Anterior cingulate cortex (tissue), 58 donors: ENCODE measurements at places on chromosomes 13 and 19.

DNA sequence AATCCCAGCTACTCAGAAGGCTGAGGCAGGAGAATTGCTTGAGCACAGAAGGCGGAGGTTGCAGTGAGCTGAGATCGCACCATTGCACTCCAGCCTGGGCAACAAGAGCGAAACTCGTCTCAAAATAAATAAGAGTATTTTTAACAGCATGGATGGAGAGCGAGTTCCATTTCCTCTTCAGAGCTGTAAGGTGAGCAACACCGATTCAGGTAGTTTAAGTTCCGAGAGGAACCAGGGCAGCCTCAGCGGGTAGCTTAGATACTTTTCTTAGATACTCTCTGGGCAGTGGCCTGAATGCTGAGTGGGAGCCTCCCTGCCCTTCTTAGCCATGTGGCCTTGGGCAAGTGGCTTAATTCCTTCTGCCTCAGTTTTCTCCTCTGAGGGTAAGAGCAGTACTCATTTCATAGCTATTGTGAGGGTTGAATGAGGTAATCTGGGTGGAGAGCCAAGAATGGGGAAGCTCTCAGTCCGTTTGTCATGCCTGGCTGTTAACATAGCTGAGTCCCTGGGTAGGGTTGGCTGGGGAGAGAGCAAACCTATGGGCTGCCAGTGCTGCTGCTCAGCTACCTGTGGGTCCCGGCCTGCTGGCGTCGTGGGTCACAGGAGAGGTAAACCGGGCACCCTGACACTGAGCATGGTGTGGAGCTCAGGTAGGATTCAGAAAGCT, 4.1 kb downstream of the ATP11A start:
- no peak for DNase-seq

- DNase-seq, result no peak
Observed at GRCh38 chr19:21883516-21883915, 47.5 kb upstream of the ZNF43 start.

DNA sequence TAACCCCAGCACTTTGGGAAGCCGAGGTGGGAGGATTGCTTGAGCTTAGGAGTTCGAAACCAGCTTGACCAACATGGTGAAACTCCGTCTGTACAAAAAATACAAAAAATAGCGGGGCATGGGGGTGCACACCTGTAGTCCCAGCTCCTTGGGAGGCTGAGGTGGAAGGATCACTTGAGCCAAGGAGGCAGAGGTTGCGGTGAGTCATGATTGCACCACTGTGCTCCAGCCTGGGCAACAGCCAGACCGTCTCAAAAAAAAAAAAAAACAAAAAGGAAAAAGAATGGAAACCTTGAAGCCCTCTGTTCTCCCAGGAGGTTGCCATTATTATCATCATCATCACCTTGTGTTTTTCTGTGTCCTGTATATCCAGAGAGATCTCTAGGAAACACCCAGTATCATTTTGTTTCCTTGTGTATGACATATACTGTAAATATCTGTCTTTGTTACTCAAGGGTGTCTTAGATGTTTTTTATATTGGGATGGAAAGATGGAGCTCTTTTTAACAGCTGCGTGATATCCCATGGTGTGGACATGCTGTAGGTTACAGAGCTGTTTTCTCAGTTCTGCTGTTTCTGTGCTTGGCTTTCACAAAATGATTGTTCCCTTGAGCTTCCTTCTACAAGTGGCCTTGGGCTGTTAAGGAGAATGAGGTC, 11.8 kb downstream of the CHAF1A start:
- DNase-seq, result no peak

GRCh38 chr13:41130356-41130755, 2.2 kb downstream of the KBTBD6 start:
- no peak for DNase-seq

DNA sequence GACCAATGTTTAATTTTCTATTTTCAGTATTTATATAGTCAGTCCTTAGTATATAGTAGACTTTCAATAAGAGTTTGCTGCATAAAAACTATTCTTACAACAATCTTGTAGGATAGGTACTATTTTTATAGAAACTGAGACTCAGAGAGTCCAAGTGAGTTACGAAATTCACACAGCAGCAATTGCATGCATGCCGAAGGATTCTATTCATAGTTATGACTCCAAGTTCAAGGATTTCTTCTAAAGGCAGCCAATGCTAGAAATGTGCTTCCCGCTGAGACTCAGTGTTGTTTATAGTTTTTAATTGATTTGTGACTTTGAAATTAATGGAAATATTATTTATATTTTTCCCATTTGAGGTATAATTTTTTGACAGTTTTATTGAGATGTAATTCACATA, 62.7 kb upstream of the CSNK1A1L start:
- no peak for DNase-seq

DNA sequence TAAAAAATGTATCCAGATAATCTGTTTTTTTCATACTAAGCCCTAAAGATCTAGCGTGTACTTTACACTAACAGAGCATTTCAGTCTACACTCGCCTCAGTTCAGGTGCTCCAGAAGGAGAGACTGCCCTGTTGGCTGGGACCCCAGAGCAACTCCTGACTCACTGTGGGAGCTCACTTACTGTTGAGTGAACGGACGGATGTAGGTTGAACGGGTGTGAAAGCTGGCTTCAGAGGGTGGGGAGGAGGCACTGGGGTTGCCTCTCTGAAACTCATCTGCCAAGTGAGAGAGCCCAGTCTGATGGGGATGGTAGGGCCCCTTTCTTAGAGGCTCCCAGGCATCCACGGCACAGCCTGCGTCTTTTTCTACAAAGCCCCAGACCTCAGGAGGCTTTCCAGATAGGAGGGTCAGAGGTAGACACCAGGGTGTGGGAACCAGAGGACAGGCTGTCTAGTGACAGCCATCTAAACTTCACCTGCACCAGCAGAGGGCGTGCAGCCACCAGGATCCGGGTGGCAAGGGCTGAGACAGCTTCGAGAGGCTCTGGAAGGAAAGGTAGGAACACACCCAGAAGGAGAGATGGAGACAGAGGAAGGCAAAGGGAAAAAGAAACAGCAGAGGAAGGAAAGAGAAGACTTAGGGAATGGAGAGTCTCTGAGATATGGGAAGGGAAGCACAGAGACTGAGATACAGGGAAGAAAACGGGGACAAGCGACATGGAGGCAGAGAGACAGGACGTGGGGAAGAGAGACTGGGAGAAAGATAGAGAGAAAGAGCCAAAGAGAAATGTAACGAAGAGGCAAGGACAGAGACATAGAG, 3.7 kb downstream of the KASH5 start:
- no peak for DNase-seq

- DNase-seq, result no peak
Observed at GRCh38 chr19:54670576-54671357, 8.0 kb downstream of the LILRB4 start.

GRCh38 chr19:48635966-48636858, 967 bp downstream of the DBP start:
- no peak for DNase-seq

DNA sequence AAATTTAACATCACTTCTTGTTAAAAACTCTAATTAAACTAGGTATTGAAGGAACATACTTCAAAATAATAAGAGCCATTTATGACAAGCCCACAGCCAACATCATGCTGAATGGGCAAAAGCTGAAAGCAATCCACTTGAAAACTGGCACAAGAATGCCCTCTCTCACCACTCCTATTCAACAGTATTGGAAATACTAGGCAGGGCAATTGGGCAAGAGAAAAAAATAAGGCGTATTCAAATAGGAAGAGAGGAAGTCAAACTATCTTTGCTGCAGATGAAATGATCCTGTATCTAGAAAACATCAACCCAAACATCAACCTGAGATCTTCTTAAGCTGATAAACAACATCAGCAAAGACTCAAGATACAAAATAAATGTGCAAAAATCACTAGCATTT, 15.6 kb upstream of the LILRB1 start:
- no peak for DNase-seq

DNA sequence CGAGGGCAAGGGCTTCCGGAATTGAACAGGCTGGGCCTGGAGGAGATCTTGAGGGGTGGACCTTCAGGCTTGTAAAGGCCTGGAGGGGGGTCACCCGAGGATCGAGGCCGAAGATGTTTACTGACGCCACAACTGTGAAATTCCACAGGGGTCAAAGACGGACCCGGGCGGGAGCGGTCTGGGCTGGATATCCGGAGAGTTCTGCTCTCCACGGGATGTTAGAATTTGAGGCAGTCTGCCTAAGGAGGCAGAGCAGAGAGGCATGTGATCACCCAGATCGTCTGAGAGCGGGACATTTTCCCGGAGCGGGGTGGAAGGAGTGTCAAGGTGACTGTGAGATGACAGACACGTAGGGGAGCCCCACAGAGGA, 13.2 kb downstream of the KLHL26 start:
- no peak for DNase-seq

- DNase-seq, result peak; percentile 47
Observed at GRCh38 chr19:46660008-46660517, 919 bp downstream of the DACT3 start.

DNA sequence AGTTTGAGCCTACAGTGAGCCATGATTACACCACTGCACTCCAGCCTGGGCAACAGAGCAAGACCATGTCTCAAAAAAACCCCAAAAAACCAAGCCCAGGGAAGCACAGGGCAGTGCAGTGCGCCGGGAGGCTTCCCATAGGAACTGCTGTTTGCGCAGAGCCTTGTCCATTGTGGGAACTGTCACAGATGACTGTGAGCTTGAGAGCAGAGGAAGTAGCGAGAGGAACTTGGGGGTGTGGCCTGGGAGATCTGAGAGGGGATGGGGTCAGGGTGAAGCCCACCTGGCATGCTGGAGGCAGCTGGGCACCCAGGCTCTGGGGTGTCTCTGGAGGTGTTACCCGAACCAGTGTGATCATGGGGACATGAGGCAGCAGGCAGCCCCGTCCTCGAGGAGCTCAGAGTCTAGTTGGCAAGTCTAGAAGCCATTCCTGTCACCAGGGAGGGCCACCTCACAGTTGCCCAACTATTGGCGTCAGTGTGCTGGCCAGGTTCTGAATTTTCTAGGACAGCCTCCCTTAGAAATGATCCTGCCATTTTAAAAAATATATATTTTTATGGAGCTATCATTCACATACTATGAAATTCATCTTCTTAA, 10.4 kb downstream of the KDM4B start:
- DNase-seq, result no peak

- DNase-seq, result no peak
Observed at GRCh38 chr19:7006135-7006704, 15.0 kb downstream of the MBD3L2B start.

GRCh38 chr13:66344805-66345517, 885.2 kb downstream of the PCDH9 start:
- DNase-seq, result no peak

DNA sequence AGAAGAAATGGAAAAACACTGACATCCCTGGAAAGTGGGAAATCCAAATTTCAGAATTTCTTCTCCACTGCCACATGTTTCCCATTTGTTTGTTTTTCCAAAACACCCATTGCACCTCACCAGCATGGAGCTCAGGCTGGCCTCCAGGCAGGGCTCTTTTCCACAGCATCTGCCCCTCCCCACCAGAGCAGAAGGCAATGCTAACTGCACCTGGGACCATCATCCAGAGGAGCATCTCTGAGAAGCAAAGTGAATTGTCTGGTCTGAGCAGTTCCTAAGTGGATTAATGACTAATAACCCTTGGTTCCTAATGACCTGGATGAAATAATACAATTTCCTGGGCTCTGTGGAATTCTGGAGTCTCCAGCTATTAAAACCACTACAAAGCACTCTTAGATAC, 8.8 kb upstream of the CYSLTR2 start:
- no peak for DNase-seq

GRCh38 chr19:55373306-55373992, 3.2 kb upstream of the TMEM190 start:
- DNase-seq, result no peak

DNA sequence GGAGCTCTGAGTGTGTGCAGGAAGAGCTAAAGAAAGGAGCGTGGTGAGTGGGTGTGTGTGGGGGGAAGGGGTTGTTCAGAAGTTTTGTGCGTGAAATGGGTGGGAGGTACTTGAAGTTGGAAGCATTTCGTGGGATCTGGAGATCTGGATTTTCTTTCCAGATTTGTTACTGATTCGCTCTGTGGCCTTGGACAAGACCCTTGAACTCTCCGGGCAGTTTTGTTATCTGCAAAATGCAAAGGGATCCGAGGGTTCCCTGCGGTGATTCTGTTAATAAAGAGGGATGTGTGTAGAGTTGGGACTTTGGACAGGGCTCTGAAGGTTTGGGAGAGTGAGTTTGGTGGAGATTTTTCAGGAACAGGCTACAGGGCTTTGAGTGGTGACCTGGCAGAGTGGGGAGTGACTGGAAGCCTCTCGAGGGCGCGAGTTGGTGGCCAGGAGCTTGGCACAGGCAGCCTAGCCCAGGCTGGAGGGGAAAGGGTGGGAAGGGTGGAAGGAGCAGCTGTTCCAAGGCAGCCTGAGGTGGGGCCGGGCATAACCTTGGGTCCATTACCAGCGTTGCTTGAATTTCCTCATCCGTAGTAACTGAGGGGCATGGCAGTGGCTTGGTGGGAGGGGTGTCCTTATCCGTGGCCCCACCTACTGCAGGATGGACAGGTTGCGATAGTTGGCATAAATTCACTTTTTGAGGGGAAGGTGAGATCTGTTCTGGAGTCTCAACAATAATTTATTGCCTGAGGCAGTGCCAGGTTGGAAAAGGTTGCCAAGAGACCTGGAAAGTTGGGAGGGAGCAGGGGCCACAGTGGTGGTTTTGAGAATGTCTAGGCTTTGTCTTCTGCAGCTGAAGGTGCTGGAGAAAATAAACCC, 2.1 kb downstream of the ACTN4 start:
- no peak for DNase-seq

GRCh38 chr13:63167699-63168337, 1752.2 kb upstream of the PCDH20 start:
- no peak for DNase-seq

DNA sequence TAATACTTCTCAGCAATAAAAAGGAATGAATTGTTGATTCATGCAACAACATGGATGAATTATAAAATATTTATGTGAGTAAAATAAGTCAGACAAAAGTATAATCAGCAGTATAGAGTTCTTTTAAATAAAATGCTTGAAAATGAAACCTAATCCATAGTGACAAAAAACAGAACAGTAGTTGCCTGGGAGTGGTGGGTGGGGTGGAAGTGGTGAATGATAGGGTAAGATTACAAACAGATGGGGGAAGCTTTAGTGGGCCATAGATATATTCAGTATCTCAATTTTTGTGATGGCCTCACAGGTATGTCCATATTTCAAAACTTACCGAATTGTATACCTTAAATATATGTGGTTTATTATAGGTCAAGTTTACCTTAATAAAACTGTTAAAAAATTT, 124.9 kb upstream of the UBL3 start:
- no peak for DNase-seq

- no peak for DNase-seq
Observed at GRCh38 chr13:20903164-20903475, 574 bp upstream of the XPO4 start.

- no peak for DNase-seq
Observed at GRCh38 chr19:51602189-51602854, 27.9 kb downstream of the SIGLEC5 start.

DNA sequence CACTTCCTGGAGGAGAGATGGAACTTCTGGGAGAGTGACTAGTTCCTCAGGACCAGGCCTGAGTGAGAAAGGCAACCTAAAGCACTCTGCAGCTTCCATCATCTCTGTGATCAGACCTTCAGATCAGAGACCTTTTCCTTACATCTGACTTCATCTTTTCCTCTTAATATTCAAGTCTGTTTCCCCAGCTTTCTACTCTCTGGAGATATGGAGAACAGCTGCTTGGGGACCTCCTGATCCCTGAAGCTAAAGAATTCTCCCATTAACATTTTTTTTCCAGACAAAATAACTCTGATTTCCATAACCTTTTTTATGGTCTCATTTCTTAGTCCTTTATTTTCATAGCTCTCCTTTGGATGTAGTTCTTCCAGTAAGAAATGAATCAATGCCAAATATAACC, 133.4 kb upstream of the FNDC3A start:
- no peak for DNase-seq
